ENCODE measurements at places on chromosomes 5 and 9. TPM values are rescaled to one million over a fixed set of nuclear protein-coding genes. Genes with fewer than 3 reads are reported as not detected.
A peak's percentile ranks its signal among the peaks of the same experiment; 100 is the strongest.

WASHC1 gene
- total RNA-seq = 18.5 TPM

RGMB gene
- 0.29 TPM for total RNA-seq

HMMR gene
- 26.8 TPM for total RNA-seq

PRDM9 gene
- not detected for total RNA-seq

CNTNAP3B gene
- not detected for total RNA-seq

DNA sequence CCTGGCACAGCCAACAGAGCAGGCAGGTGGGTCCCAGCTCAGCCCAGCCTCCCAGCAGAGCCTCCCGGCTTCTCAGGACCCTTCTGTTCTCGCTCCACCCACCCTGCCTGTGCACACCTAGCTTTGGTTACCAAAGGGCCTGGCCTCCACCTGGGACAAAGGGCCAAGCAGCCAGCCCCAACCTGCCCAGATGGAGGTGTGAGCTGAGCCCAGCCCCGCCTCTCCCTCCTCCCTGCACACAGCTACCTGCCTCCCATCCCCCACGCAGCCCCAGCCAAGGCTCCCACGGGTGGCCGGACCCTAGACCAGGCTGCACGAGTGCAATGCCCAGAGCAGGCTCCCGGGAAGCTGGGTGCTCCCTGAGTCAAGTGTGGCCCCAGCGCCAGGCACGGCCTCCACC lies 5.6 kb downstream of the TPRN start:
- no peaks in the 10 kb centered on the region for H3K27me3 ChIP-seq
- DNase-seq = no peak
- H3K27ac ChIP-seq = no peak overlapping the region
- peaks cover 2% of the 10 kb centered on the region for H3K36me3 ChIP-seq
- H3K4me1 ChIP-seq = no peaks in the 10 kb centered on the region

- no peak for DNase-seq
- H3K36me3 ChIP-seq = peaks cover 3% of the 10 kb centered on the region
- H3K27me3 ChIP-seq = peaks cover 4% of the 10 kb centered on the region
- no peak overlapping the region for H3K27ac ChIP-seq
- H3K4me1 ChIP-seq = no peaks in the 10 kb centered on the region
Measured at GRCh38 chr5:76836585-76836984, 13.2 kb upstream of the S100Z start.

- H3K27me3 ChIP-seq = no peaks in the 10 kb centered on the region
- H3K4me1 ChIP-seq = peaks cover 28% of the 10 kb centered on the region
- H3K4me3 ChIP-seq = no peak overlapping the region
- DNase-seq = no peak
- H3K27ac ChIP-seq = no peak overlapping the region
Measured at GRCh38 chr5:158429564-158429963, 570.6 kb upstream of the CLINT1 start.

DNA sequence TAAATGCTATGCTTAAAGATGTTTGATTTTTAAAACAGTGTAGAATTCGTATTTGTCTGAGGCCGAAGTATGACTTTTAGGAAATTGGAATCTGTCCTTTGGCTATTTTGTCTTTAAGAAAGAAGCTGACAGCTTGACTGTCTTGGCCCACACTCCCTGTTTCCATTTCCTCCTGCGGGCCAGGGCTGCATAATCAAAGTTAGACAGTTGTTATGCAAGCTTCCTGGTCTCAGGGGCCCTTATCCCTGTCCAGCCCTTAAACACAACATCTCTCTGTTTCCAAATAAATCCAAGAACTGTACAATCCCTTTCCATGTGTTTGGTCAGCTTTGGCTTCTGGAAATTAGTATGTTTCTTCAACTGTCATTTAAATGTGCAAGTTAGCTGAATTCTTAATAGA lies 54.6 kb upstream of the ECM2 start:
- no peak overlapping the region for H3K4me3 ChIP-seq
- DNase-seq = no peak
- no peaks in the 10 kb centered on the region for H3K4me1 ChIP-seq
- H3K27me3 ChIP-seq = no peaks in the 10 kb centered on the region
- no peak overlapping the region for H3K27ac ChIP-seq
- H3K36me3 ChIP-seq = no peaks in the 10 kb centered on the region

GRCh38 chr9:119050281-119050680 lies 319.0 kb downstream of the BRINP1 start:
- no peak for DNase-seq
- no peak overlapping the region for H3K27ac ChIP-seq
- H3K36me3 ChIP-seq = no peaks in the 10 kb centered on the region
- no peak overlapping the region for H3K4me3 ChIP-seq
- H3K4me1 ChIP-seq = no peaks in the 10 kb centered on the region

DNA sequence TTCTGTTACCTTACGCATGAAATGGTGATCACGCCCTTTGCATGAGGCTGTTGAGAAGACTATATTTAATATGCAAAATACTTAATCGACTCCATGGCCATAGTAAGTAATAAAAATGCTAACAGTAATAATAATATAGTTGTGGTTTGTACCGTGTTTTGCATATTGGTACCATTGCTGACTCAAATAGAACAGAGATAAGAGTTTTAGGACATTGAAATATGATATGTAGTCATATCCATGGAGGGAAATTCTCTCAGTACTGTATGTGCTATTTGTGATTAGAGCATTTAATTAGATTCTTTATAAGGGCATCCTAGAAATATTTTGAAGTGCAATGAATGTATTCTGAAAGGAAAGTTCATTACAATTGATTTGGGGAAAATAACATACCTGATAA lies 41.9 kb downstream of the CFAP90 start:
- H3K4me3 ChIP-seq = no peak overlapping the region
- DNase-seq = no peak
- H3K36me3 ChIP-seq = no peaks in the 10 kb centered on the region

DNA sequence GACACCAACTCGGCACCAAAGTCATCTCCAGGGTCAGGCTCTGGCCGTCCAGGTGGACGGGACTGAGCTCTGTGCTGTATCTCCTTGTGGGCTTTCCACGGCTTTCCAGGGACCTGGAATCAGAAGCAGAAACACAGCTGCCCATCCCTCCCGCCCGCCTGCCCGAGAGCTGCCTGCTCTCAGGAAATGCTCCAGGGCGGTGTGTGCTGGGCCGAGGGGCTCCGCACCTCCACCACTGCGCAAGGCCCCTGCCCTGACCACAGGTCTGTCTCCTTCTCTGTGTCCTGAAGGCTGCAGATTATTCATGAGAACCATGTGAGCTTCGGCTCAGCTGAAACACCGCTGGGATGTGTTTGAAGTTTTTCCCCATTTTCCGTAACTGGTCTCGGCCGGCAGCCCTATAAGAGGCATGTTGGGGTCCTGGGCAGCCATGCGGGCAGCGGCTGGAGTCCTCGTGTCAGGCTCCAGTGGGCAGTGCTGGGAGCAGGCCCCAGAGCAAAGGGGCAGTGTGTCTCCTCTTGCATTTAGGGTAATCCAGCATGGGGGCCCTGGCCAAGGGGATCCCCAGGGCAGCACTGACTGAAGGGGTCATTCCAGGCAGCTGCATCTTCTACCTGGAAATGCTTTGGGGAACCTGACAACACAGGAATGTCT lies 22.8 kb downstream of the NKD2 start:
- no peaks in the 10 kb centered on the region for H3K4me1 ChIP-seq
- no peaks in the 10 kb centered on the region for H3K27me3 ChIP-seq
- no peak overlapping the region for H3K4me3 ChIP-seq
- no peaks in the 10 kb centered on the region for H3K36me3 ChIP-seq
- no peak overlapping the region for H3K27ac ChIP-seq
- DNase-seq = no peak

DNA sequence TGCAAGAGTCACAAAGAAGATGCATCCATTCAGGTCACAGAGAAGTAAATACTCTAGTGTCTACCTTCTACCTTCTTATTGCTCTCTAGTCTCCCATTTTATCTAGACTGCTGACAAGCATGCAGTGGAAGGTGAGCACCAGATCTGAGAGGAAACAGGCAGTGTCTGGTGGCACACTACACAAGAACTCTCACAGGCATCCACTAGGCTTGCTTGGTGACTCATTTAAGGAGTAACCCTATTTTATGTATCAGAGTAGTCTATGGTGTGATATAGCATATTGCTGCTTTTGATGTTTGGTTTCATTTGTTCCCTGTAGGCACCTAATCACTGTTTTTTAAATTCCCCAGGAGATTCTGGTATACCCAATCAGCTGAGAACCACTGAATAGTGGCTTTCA lies 1.6 kb upstream of the THBS4 start:
- peaks cover 8% of the 10 kb centered on the region for H3K36me3 ChIP-seq
- DNase-seq = peak; percentile 20
- no peak overlapping the region for H3K27ac ChIP-seq

GRCh38 chr5:161001604-161002003 lies 149.6 kb upstream of the ATP10B start:
- no peak for DNase-seq
- no peak overlapping the region for H3K27ac ChIP-seq
- H3K27me3 ChIP-seq = no peaks in the 10 kb centered on the region
- no peak overlapping the region for H3K4me3 ChIP-seq

DNA sequence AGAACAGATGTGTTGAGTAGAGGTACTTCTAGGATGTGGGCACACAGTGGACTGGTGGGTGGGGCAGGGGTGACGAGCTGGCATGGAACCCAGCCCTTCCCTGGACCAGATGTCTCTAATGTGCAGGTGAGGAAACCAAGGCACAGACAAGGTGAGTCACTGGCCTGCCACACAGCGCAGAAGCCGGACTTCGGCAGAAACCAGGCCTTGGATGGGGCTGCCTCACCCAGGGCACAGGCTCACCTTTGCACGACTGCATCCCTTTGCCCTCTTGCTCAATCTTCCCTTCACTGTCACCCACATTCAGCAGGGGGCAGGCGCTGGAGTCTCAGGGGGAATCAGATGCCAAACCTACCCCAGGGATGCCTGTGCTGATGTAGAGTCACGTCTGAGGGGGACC lies 65.4 kb upstream of the LMX1B start:
- DNase-seq = no peak
- no peaks in the 10 kb centered on the region for H3K4me1 ChIP-seq
- peaks cover 8% of the 10 kb centered on the region for H3K27me3 ChIP-seq
- H3K27ac ChIP-seq = no peak overlapping the region

DNA sequence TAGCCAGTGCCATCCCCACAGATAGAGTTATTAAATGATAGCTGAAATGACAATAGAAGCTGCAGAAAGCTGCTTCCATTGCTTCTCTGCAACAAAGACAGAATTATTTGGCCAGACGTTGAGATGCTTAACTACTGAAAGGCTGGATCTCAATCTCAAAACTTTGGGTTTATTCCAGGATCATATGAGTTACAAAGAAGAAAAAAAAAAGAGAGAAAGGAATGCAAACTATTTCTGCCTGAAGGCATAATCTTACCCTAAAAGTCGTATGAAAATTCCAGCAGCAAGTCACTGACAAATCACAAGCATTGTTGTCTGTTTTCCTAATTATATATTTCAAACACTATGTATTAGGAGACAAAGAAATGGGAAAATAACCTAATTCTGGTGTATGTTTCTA lies 12.8 kb upstream of the TYRP1 start:
- H3K36me3 ChIP-seq = no peaks in the 10 kb centered on the region
- no peaks in the 10 kb centered on the region for H3K4me1 ChIP-seq
- H3K27me3 ChIP-seq = no peaks in the 10 kb centered on the region
- no peak overlapping the region for H3K4me3 ChIP-seq
- no peak for DNase-seq

GRCh38 chr5:6274846-6275543 lies 103.4 kb downstream of the MED10 start:
- H3K27me3 ChIP-seq = peaks cover 2% of the 10 kb centered on the region
- H3K4me3 ChIP-seq = no peak overlapping the region
- peak overlapping the region; percentile 76 for H3K27ac ChIP-seq
- H3K4me1 ChIP-seq = peaks cover 23% of the 10 kb centered on the region
- no peak for DNase-seq

Measured in activated T-helper 1 cell treated with anti-CD3 and anti-CD28 coated beads, Interleukin-12 subunit alpha, Interleukin-12 subunit beta, Interleukin-2, Interleukin-4 antibody, amounts not matched to agents 30 ng/mL and 10 ng/mL and 1 ng/mL, durations not matched to agents 14 hours and 24 hours and 36 hours (primary cell).